ENCODE measurements at places on chromosomes 16 and 17.

DNA sequence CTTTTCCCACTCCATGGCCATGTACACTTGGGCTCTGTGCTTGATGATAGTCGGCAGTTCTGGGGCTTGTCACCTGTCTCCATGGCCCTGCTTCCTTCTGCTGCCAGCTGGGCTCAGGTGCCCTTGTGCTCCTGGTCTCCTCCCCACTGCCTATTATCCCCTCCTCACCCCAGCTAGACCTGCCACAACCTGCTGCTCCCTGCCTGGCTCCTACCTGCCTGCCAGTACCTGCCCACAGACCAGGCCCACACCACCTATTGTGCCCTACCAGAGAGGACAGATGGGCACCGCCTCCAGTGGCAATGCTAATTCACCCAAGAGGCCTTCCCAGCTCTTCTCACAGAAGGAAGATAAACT is 538 bp upstream of the RAPGEFL1 start:
- no peak for DNase-seq

- no peak for DNase-seq
These were observed 901 bp upstream of the HEATR6 start for GRCh38 chr17:60079401-60080243.

- DNase-seq = no peak
These were observed 44.4 kb downstream of the CLEC19A start for GRCh38 chr16:19329932-19330331.

- no peak for DNase-seq
These were observed 39.5 kb downstream of the VMP1 start for GRCh38 chr17:59746849-59747445.

- DNase-seq = no peak
These were observed 10.6 kb downstream of the PRPSAP1 start for GRCh38 chr17:76343106-76343505.

GRCh38 chr16:87325423-87325858 is 8.2 kb upstream of the C16orf95 start:
- DNase-seq = no peak

DNA sequence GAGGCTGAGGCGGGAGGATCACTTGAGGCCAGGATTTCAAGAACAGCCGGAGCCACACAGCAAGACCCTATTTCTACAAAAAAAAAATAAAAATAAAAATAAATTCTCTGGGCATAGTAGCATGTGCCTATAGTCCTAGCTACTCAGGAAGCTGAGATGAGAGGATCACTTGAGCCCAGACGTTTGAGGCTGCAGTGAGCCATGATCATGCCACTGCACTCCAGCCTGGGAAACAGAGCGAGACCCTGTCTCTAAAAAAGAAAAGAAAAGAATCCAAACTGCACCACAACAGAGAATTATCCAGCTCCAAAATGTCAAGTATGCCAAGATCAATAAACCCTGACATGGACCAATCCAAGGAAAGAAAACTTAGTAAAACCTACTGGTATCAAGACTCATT is 78.9 kb upstream of the NOL11 start:
- no peak for DNase-seq

GRCh38 chr16:68480084-68480995 is 32.0 kb upstream of the SMPD3 start:
- DNase-seq = no peak

DNA sequence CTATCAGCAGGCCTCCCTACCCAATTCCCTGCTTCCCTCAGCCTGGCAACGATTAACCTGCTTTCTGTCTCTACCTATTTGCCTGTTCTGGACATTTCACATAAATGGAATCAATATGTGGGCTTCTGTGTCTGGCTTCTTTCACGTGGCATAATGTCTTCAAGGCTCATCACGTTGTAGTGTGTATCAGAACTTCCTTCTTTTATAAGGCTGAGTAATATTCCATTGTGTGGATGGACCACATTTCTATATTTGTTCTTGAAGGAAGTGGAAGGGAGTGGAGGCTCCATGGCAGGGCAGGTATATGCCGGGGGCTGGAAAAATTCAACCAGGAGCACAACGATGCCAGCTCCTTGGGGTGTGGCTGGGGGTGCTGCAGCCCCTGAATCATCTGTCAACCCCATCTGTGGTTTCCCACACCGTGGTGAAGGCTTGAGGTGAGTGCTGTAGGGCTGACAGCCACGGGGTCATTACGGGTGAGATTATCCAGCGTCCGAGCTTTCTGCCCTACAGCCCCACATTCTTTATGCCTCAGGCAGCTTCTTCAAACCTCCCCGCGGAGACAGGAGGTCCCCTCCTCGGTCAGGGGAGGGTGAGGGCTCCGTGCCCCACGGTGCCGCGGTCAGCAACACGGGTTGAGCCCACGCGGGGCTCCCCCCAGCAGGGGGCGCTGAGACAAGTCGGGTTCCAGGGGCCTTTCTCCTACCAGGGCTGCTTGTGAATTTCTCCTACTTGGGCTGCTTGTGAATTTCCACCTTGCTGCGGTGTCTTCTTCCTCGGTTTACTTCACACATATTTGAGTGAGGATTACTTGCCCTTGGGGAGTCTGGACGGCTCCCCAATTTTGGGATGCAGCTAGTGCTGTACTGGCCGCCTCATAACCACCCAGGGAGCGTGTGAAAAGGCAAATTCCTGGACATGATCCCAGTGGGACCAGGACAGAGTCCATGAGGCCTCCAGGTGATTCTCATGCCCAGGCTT is 18.3 kb upstream of the WFIKKN2 start:
- DNase-seq = no peak

DNA sequence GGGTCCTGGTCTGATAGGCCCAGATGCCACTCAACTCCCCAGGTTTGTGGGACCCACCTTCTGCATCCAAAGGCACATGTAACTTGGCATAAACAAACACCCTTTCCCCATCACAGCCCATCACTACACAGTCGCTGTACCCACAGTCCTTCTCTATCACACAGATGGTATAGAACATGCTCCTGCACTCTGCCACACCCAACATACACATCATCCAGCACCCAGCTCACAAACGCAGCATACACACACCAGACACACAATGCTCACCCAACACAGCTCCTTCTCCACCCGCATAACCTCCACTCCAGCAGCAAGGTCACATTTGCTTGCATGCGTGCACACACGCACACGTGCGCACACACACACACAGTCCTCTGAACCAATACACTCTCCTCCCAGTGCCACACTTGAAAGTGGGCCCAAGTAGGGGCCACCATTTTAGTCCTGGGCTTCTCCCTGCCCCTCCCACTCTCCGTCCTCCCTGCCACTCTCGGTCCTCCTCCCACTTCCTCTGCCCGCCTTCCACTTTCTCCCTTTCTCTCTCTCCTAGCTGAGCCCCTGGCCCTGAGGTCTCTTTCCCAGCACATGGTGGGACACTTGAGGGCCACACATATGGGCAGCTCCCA is 8.5 kb upstream of the TMEM92 start:
- peak; percentile 80 for DNase-seq

DNA sequence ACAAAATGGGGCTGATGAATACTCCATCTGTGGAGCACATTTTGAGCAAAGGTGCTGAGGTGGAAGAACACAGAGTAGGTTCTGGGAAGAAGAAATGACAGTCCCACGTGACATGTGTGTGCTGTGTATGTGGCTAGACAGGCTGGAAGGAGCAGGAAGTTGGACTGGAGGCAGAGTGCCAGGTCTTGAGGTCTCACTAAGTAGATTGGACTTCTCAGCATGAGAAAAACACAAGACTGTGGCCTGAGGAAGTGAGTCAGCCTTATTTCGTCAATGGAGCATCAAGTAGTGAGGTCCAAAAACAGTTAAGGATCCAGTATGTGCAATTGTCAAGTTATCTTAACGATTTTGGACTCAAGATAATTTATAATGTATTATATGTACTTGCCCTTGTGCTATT is 736.5 kb downstream of the KCNJ2 start:
- DNase-seq = no peak

DNA sequence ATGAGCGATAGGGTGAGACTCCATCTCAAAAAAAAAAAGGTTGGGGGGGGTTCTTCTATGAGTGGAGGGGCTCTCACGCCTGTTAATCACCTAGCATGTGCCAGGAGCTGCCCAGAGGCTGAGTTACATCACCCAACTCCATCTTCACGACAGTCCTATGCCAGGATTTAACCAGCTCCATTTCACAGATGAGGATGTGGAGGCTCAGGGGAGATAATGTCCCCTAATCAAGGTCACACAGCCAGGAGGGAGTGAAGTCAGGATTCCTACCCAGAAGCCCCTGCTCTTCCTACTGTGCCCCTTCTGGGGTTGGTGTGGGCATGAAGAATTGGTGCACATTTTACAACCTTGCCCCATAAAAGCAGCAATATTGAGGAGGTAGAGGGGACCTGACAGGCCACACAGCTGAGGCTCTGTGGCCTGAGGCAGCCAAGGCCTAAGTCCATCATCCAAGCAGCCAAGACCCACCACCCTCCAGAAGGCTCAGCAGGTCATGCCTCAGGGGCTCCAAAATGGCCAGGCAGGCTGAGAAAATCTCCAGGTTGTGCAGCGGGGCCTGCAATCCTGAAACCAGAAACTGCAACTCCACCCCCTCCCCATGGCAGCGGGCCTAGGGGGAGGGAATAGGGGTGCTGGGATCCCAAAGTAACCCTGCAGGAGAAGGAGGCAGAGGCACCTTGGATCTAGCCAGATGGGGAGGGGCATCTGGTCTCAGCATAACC is 6.9 kb downstream of the PPY start:
- DNase-seq = no peak

DNA sequence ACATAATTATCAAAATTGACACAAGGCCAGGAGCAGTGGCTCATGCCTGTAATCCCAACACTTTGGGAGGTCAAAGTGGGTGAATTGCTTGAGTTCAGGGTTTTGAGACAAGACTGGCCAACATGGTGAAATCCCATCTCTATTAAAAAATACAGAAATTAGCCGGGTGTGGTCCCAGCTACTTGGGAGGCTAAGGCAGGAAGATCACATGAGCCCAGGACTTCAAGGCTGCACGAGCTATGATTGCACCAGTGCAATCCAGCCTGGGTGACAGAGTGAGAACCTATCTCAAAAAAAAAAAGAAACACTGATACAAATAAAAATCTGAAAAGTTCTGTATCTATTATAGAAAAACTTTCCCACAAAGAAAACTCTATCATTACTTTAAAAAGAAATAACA is 15.5 kb downstream of the MYH10 start:
- DNase-seq = no peak

DNA sequence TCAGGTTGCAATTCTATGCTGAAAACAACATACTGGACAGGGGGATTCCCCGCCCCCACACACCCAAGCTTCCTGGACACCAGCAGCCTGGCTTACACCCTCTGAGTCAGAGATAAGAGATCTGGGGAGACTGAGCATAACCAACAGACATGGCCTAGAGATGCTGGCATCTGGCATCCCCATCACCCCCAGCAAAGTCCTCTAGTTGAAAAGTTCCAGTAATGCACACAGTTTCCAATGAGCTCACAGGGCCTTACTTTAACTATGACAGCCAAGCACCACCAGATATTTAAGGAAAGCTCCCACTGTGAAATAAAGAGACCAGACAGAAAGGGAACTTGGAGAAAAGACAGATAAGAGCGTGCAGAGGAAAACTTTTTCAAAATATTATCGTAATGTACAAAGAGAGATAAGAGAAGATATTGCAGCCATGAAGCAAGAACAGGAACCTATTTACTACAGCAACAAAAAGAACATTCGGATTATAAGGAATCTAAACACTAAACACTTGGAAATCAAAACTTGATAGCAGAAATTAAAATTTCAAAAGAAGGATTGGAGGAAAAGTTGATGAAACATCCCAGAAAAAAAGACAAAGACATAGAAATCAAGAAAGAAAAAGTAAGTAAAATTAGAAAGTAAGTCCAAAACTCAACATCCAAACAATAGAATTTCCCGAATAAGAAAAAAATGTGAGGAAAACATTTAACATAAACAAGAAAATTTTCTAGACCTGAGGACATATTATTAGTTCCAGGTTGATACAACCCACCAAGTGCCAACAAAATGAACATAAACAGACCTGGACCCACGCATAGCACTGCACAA is 17.2 kb upstream of the ALOX15 start:
- no peak for DNase-seq

DNA sequence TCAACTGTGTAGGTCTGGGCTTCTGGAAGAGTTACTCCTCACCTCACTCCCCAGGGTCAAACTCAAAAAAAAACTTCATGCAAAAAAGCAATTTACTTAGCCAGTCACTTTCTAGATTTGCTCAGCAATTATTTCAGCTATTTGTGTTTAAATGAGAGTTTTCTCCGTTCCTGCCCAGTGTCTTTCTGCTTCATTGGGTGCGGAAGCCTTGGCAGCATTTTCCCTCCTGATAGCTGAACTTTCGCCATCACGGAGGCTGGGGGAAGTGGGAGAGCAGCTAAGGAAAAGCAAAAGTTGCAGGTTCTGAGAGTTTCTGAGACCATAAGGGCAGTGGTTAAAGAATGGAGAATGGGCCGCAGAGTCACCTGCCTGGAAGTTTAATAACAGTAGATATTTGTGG is 287.1 kb upstream of the DYNLRB2 start:
- DNase-seq = no peak

GRCh38 chr17:69170377-69170776 is 28.7 kb upstream of the ABCA6 start:
- DNase-seq = no peak

- peak; percentile 72 for DNase-seq
These were observed at the start of gene RPH3AL for GRCh38 chr17:352421-353212. Gene RPH3AL, minus strand, starts transcription at chr17:352807. Its CDS starts 25,264 bp downstream, at chr17:327543.

DNA sequence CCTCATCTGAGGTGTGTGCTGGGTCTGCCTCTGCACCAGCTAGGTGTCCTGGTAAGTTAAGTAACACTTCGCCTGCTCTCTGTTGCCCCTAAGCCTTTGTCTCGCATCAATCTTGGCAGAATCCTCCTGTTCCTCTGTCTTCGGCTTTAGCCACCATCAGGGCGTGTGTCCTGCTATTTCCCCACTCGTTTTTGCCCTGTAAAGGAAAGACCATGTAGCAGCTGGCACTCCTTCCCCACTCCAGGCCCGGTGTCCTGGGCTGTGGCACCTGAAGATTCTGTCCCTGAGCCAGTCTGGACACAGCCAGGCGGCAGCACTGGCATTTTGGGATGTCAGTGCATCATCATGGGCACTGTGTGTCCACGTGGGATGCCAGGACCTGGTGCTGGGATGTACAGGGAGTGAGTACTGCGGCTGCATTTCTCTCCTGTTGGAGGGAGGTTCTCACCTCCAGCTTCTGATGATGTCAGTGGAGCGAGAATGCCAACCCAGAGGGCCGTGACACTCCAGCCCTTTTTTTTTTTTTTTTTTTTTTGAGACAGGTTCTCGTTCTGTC is 26.2 kb upstream of the FOXK2 start:
- no peak for DNase-seq

DNA sequence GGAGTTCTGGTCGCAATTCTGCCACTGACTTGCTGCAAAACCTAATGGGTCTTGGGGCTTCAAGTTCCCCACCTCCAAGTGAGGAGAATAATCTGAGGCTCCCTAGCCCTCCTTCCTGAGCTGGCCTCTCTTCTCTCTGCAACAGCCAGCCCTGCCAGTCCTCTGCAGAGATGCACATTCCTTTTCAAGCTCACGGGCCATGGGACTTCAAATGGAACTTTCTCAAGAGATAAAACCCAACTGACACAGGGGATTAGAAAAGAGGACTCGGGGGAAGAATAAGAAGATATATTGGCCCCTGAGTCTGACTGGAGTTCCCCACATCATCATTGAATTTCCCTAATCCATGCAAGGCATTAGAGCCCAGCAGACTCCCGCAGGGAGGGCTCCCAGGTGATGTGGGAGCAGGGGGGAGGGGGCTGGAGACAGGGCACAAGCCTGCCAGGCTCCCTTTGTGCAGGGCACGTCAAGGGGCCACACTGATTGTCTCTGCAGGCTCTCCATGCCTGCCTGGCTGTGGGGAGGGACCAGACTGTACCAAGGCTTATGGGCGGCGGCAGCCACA is 131.0 kb downstream of the CCDC144A start:
- DNase-seq = no peak

GRCh38 chr16:68420366-68420942 is 27.9 kb downstream of the SMPD3 start:
- no peak for DNase-seq

- no peak for DNase-seq
These were observed 8.1 kb upstream of the ITGAE start for GRCh38 chr17:3809135-3809534.

All from left hindlimb (tissue), 1 donor.